ELR (cell line): ENCODE measurements at places on chromosomes 6 and 20.

- no peak for DNase-seq
These were observed 127.6 kb upstream of the BTBD3 start for GRCh38 chr20:11790046-11790445.

DNA sequence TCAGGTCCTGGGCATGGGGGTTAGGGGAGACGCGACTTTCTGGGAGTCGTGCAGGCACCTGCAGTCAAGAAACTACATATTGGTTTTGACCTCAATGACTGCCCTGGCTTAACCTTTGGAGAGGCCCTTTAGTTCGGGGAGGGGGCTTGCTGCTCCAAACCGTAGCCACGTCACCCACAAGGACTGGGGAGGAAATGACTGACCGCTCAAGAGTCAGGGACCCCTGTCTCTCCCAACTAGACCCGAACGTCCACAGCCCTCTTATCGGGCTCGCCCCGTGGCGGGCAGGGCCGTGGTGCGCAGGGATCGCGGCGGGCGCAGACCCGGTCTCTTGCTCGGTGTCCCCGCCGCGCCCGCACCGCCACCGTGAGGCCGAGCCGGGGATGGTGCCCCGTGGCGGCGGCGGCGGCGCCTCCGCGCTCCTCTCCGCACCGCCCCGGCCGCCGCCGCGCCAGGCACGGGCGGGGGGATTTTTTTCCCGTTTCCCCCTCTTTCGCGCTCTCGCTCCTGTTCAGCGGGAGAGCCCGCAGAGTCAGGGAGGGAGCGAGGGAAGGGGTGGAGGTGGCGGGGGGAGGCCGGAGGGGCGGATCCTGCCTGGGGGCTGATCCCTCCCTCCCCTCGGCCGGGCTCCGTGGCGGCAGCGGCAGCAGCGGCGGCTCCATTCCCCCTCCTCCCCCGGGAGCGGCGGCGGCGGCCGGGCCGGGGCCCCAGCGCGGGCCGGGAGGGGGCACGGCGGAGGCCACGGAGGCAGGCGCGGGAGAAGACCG, at the start of gene BRPF3:
TSS of gene BRPF3 (plus strand) at position 632 of the 767 bp plus-strand sequence. CDS start 3,579 bp downstream, outside the sequence.
- peak; percentile 80 for DNase-seq

GRCh38 chr20:31918466-31919105, 33.3 kb downstream of the PDRG1 start:
- DNase-seq: peak; percentile 9

- DNase-seq: no peak
These were observed 155.0 kb downstream of the TMEM200A start for GRCh38 chr6:130520801-130521200.

GRCh38 chr20:53332022-53332837, 261.4 kb downstream of the ZNF217 start:
- DNase-seq: no peak

- no peak for DNase-seq
These were observed at the start of gene AGER for GRCh38 chr6:32184084-32184640. TSS of gene AGER (minus strand) at chr6:32184253. CDS start at chr6:32184222, 31 bp downstream.

- no peak for DNase-seq
These were observed 1011.4 kb downstream of the KIF16B start for GRCh38 chr20:15561707-15562404.

- peak; percentile 48 for DNase-seq
These were observed 66.7 kb upstream of the TOP1 start for GRCh38 chr20:40961686-40962640.

DNA sequence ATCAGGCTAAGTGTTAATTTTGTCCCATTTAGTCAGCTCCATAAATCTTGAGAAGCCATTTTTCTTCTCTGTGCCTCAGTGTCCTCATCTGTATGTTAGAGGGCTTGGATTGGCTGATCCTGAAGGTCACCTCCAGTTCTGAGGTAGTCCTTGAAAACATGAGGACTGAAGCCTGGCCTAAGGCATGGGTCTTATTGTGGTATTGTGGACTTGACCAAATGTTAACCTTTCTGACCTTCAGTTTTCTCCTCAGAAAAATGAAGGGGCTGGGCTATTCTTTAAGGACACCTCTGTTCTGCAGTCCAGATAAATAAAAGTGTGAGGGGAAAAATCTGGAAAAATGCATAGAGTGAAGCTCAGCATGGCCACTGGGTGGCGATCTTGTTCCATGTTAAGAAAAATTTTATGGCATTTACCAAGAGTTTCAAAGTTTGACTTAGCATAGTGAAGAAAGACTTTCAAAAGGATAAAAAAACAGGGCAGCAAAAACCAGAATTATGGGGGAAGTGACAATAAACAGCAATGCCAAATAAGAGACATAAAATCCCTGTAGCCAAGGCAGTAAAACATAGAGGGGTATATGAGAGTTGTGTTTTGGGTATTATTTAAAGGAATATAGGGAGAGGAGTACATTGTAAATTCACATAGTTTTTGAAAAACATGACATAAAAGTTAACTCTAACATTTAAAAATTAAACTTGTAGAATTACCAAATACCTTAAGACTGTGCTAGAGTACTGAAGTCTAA, 13.2 kb upstream of the TFB1M start:
- peak; percentile 74 for DNase-seq

GRCh38 chr6:126804332-126805064, 314.0 kb upstream of the RSPO3 start:
- peak; percentile 68 for DNase-seq

DNA sequence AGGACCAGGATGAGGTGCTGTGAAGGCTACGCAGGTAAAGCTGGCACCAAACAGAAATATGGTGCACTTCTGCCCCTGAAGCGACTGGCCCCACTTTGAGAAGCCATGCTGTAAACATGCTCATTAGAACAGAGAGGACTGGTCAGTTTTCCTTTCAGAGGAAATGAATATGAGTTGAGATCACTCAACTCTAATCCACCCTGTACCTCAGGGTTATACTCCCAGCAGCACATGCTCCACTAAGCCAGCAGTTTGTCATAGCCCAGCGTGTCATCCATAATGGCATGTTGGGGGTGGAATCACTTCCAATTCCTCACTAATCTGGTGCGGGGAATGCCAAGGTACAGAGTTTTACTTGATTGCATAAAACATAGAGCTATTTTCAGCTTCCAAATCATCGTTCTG, 98.1 kb downstream of the HIVEP2 start:
- DNase-seq: peak; percentile 97

DNA sequence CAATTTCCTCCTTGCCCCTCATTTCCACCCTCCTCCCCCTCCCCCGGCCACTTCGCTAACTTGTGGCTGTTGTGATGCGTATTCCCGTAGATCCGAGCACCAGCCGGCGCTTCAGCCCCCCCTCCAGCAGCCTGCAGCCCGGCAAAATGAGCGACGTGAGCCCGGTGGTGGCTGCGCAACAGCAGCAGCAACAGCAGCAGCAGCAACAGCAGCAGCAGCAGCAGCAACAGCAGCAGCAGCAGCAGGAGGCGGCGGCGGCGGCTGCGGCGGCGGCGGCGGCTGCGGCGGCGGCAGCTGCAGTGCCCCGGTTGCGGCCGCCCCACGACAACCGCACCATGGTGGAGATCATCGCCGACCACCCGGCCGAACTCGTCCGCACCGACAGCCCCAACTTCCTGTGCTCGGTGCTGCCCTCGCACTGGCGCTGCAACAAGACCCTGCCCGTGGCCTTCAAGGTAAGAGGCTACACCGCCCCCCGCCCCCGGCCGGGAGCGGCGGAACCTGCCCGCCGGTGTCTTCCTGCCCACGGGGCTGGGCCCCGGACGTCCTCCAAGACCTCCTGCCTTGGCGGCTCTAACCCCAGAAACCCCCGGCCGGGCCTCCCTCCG, 44.9 kb upstream of the SUPT3H start:
- peak; percentile 69 for DNase-seq
